Stimulated activated CD4-positive, alpha-beta T cell treated with anti-CD3 and anti-CD28 coated beads, Interleukin-1b, Interleukin-23, amount 100 ng/mL, for 24 hours (primary cell): ENCODE measurements at places on chromosomes 5 and 9.

- no peak for DNase-seq
Measured at GRCh38 chr5:141864371-141865370, 13.5 kb downstream of the PCDH1 start.

DNA sequence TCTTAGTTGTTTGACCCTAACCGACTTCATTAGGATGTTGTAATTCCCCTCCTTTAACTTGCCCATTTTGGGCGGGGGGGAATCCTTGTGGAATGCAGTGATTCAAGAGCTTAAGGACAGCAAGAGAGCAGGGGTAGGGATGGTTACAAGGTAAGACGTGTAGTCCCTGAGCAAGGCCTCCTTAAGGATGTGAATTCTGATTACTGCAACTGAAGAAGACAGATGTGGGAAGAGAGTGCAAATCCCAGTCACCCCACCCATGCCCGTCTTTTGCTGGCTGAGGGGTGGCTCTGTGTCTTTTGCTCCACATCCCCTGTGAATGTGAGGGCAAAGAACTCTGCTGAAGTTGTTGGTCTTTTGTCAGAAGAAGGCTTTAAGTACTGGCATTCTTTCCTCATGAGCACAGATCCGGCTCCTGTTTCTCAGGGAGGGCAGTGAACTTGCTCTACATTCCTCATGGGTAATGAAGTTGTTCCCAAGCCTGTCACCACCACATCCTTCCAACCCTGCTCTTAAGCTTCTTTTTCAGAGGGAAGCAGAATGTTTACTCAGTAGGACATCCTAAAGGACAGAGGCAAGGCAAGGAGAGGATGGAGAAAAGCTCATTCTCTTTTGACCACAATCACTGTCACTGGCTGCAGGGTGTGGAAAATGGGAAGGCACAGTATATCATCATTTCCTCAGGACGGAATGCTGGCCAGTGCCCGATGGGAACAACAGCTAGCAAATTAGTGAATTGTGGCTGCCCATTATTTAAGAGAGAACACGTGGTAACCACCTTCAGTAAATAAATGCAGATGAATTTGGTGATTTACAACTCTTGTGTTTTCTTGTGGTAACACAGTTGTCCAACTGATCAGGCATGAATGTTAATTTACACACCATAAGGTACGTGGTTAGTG lies 61.5 kb downstream of the RAI14 start:
- no peak for DNase-seq

- no peak for DNase-seq
Measured at GRCh38 chr9:135650408-135650807, 11.1 kb upstream of the GLT6D1 start.

- DNase-seq = no peak
Measured at GRCh38 chr5:40754381-40755092, 1.2 kb downstream of the TTC33 start.

DNA sequence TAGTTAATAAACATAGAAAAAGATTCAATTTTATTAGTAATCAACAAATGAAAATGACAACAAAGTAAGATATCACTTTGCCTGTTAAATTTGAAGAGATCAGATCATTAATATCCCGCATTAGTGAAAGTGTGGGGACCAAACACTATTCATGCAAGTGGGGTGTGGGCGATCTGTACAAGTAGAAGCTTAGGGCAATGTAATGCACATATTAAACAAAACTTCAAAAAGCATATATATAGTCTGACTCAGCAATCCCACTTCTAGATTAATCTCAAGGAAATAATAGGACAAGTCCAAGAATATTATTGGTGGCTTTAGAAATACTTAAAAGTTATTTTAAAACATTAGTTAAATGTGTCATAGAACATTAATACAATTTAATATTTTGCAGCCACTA lies 188.5 kb downstream of the LRRC70 start:
- DNase-seq = no peak

DNA sequence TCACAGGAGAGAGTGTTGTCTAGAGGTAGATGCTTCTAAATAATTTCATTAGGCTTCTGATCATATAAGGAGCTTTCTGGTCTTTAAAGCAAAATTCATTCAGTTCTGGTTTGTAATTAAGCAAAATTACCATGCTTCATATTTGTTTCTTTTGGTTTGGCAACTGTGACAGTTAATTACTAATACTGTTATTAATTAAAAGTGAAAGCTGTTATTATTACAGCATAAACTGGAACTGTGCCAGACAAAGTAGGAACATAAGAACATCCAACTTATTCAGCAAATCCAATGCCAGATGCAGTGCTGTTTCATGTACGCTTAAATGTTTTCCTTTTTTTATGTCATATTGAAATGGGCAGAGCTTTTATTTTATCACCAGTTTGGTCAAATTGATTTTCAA lies 70.4 kb upstream of the DAB2 start:
- DNase-seq = no peak

DNA sequence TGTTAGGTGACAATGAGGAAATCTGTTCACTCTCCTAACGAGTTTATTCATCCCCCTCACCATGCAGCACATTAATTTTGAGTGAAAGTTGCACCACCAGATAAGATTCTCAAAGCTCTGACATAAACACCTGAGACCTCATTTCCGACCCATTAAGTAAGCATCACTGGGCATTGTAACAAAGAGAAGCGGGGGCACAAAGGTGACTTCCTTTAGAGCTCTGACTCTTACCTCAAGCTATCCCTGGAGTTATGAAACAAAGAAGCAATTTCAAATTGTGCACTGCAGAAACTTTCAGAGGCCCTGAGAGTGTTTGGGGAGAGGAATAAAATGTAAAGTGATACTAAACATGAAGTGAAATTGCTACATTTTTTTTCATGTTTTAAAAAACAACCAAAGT lies 29.5 kb downstream of the C5orf15 start:
- DNase-seq = no peak

DNA sequence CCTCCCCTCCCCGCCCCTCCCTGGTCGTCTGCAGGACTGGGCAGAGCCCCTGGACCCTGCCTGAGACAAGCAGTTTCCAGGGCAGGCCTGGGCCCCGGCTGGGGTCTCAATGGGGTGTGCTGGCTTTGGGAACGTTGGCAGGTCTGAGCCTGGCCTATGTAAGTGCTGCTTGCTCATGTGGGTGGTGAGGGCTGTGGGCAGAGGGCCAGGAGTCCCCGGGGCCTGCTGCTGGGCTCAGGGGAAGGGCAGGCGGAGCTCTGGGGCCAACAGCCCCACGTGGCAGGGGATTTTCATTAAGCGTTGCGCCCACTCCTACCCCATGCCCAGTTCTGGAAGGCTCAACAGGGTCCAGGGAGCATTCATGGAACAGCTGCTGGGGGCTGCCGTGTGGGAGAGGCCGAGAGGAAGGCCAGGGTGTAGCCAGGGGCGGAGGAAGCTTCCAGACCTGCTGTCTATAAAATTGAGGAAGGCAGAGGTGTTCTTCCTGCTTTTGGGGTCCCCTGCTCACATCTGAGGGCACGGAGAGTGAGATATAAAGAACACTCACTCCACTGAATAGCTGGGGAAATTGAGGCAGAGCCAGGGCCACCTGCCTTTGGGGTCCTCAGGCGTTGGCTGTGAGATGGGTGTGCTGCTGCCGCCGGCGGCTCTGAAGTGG lies 32.5 kb downstream of the RXRA start:
- no peak for DNase-seq

DNA sequence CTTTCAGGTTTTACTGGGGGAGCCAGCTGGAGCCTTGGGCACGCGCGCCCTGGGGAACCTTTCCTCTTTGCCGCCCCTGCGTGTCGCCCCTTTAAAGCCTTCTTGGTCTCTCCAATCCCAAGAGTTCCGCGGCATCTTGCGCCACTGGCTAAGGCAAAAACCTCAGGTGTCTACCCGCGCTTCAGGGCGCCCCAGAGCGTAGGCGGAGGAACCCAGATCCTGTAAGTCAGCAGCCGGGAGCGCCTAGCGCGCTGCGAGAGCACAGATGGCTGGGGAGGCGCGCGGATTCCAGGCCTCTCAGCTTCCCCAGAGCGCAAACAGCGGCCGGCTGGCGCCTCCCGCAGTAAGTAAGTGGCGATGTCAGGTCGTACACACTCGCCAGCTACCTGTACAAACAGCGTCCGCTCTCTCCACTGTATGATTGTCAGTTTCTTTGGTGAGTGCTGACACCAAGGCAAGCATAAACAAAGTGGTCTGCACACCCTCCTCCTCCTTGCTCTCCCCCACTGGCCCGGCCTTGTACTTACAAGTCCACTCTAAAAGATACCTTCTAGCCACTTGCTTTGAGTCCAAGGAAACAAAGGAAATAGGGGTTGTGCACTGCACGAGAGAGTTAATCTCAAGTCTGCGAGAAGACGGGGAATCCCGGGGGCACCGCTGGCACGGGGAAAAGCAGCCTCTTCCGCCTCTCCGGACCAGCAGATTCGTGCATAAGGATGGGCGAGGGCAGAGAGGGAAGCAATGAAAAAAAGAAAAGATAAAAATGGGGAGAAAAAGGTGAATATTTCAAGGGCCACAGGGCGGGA lies 2.9 kb downstream of the HTR1A start:
- no peak for DNase-seq

DNA sequence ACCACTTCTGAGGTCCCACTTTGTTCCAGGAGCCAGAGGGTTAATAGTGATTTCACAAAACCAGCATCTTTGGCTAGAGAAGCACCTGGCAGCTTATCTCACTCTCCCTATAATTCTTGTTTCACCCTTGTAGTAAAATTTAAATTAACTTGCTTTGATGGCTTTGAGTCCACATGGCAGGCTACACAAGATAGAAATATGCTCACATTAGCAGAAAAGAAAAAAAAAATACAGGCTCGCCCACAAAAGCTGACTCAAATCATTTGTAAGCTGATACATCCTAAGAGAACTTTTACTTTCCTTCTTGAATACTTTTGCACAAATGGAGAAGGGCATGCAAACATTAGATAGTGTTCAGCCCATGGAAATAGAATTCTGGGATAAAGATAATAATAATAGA lies 36.2 kb downstream of the TNFSF15 start:
- no peak for DNase-seq

GRCh38 chr5:146273109-146273508 lies 65.5 kb upstream of the POU4F3 start:
- no peak for DNase-seq

- no peak for DNase-seq
Measured at GRCh38 chr5:172407241-172407691, 47.1 kb downstream of the SH3PXD2B start.

- DNase-seq = no peak
Measured at GRCh38 chr5:154316223-154316935, 125.8 kb downstream of the GALNT10 start.

DNA sequence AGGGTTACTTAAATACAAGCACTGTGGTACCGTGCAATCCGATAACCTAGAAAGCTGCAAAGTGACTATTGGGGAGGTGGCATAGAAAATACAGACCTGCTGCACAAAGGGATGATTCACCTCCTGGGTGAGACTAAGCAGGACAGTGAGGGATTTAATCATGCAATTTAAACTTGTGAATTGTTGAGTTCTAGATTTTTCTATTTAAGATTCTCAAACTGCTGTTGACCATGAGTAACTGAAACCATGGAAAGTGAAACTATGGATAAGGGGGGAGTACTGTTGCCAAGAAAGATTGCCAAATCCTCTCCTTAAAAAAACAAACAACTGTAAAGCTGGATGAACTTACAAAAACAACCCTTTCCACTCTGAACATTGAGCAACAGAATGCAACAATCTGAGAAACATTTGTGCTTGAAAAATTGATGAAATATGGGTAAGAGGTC lies 61.5 kb upstream of the NUDT12 start:
- no peak for DNase-seq

DNA sequence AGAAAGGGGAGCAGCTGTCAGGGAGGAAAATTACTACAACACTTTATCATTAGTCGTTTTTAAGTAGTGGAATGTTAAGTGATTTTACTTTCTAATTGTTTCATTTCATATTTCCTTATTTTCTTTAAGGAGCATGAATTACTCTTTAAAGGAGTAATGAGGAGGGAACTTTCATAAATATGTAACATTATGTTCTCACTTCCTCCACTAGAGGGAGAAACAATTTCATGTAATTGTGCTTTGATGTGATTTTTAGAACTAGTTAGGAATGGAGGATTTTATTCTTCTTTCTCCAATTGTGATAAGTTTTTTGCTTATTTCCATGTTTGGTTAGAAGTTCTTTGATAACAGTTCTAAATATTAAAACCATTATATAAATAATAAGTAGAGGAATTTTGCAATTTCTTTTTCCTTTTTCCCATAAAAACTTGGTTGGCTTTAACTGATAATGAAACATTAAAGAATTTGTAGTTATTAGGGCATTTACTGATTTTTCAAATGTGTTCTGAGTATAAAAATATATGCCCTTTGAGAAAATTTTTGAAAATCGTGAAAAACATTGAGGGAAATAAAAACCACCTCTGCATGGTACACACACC lies 25.6 kb downstream of the CEP78 start:
- no peak for DNase-seq

- DNase-seq = no peak
Measured at GRCh38 chr5:54838843-54839242, 146.6 kb downstream of the ESM1 start.

DNA sequence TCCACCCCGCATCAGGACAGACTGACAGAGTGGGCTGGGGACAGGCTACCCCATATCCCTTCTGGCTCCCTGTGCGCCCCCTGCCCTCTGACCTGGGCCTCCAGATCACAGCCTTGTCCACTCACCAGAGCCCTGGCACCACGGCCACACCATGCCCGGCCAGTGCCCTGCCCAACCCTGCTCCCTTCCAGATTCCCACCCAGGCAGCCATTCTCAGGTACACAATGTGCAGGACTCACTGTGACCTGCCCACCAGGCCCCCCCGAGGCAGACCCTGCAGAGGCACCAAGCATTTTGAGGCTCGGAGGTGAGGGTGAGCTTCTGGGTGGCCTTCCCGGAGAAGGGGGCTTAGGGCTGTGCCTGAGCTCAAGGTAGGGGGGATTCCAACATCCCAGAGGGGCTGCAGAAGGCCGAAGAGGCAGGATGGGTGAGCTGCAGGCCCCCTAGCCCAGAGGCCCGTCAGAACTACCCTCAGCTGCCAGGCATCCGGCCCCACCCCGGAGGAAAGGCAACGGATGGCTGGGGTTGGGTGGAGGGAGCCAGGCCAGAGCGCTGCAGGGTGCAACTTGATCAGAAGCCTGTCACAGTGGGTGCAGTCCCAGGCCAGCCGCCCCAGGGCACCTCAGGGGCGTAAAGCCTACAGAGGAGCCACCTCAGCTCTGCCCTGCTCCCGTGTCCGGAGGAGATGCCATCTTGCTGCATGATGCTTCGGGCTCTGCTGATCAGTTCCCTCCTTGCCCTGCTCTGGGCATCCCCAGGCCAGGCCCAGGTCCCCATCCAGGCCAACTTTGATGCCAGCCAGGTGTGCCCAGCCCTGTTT lies at the start of gene LCNL1:
Gene LCNL1 (plus strand): TSS at position 762 of the 820 bp plus-strand sequence. CDS start 594 bp downstream, outside the sequence.
- DNase-seq = no peak

- DNase-seq = no peak
Measured at GRCh38 chr5:13994621-13995253, 50.2 kb upstream of the DNAH5 start.

GRCh38 chr5:111469903-111470302 lies 42.4 kb downstream of the STARD4 start:
- no peak for DNase-seq

- DNase-seq = no peak
Measured at GRCh38 chr5:15702102-15702501, 202.1 kb downstream of the FBXL7 start.
